ENCODE measurements at places on chromosomes 1 and 21. TPM values are rescaled to one million over a fixed set of nuclear protein-coding genes. Genes with fewer than 3 reads are reported as not detected.

GRCh38 chr1:198880397-198880796 lies 241.6 kb downstream of the PTPRC start:
- peak; percentile 17 for DNase-seq

GRCh38 chr1:212827831-212828278 lies 19.6 kb downstream of the SPATA45 start:
- no peak for DNase-seq

DNA sequence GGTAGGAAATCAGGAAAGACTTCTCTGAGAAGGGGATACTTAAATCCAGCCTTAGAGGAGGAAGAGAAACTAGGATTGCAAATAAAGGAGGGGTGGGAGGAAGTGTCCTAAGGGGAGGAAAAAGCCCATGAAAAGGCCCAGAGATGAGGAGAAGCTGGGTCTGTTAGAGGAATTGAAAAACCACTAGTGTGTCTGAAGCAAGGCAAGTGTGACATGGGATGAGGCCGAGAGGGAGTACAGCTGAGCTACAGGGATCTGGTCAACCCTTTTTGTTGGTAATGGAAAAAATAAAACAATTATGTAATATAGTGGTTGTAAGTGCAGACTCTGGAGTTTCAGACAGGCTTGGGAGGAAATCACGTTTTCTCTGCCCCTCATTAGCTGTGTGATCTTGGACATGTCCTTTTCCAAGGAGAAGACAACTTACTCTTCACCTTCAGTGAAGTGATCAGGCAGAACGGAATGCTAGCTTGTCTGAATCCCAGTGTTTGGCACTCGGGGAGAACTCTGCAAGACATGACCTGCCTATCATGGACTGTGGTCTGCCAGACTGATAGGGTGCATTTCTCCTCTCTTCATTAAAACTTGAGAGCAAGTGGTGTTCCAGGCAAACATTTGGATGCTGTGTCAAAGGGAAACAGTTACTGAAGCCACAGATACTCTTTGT lies 7.4 kb upstream of the S100A10 start:
- DNase-seq = no peak

DNA sequence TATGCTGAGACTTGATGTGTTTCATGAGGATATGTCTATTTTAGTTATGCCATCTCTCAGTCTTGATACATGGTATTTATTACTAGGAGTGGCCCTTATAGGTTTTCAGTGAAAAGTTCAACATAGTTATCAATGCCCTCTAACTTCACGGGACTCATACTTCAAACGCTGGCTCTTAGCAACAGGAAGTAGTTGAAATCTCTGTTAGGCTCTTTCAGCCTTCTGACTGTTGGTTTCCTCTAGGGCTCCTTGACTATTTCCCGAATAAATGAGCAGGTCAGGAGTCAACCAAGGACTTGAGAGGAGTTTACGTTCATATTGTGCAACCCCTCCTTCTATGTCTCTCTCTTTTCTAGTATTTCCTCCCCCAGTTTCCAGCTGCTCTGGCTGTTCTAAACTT lies 141.8 kb downstream of the RGS7 start:
- DNase-seq = no peak

DNA sequence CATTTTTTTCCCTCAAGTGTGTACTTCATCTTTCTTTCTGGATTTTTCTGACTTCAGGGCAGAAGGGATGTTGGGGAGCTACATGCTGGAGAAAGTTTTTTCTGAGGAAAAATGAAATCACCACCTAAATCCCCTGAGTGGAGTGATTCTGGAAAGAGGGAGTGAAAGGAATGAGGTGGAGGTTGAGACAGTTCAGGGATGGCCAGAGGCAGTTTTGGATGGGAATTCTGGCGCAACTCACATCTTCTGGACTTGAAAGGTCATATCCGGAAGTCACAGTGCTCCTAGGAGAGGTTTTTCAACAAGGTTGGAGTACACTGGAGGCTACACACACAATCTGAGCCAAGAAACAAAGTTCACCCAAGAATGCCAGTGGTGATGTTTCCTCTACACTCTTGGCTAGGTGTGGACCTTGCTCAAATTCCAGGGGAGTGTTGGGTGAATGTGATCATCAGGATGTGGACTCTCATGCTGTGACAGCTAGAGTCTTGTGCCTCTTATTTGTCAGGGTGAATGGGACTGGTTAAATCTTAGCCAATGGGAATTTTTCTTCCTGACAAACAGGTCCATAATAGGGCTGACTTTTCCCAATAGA lies 161.5 kb downstream of the HLX start:
- no peak for DNase-seq

POU3F1 gene
- total RNA-seq = not detected
